ENCODE measurements at places on chromosomes 1 and 21.
A peak's percentile ranks its signal among the peaks of the same experiment; 100 is the strongest.

GRCh38 chr1:16053781-16054502, 10.4 kb downstream of the CLCNKB start:
- no peak for DNase-seq

DNA sequence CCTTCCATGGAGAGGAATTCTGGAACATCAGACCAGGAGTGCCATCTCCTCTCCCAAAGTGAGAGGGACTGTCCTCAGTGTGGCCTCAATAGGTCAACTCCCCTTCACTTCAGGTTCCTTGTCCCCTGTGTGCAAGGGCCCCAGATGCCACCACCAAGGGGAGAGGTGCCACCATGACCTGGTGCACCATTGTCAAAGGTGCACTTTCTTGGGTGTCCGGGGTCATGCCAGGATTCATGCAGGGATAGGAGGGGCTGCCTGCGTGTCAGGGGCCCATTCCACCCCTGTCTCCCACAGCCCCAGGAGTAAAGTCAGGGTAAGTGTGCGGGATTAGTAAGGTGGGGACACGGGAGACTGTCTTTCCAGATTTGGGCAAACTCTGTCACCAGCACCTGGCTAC, 21.4 kb upstream of the EPHA2 start:
- DNase-seq: no peak

DNA sequence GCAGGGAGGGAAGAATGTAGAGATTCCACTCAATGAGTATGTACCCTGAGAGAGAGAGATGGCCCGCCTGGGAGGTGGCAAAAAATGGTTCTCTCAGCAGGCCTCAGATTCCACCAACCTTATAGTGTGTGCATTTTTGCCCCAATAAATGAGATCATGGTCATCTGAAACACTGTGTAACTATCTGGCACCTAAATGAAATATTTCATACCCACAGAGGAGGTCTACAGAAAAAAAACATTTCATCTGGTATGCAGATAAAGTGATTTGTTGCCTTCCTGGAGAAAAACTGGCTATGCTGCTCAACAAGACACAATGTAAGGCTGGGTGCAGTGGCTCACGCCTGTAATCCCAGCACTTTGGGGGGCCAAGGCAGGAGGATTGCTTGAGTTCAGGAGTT, 4.9 kb downstream of the TMCO2 start:
- no peak for DNase-seq

DNA sequence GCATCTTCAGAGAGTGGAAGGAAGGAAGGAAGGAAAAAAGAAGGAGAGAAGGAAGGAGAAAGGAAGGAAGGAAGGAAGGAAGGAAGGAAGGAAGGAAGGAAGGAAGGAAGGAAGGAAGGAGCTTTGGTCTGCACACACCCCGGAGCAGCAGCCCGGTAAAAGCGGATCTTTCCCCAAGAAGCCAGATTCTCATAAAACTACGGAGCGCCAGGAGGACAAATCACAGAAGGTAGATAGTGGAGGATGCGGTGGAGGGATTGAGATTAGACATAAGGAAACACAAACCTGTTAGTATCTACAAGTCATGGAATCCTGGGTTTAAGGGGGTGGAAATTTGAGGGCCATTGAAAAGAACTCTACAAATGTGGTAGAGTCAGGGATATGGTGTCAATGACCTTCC, 36.7 kb downstream of the PAX7 start:
- no peak for DNase-seq

DNA sequence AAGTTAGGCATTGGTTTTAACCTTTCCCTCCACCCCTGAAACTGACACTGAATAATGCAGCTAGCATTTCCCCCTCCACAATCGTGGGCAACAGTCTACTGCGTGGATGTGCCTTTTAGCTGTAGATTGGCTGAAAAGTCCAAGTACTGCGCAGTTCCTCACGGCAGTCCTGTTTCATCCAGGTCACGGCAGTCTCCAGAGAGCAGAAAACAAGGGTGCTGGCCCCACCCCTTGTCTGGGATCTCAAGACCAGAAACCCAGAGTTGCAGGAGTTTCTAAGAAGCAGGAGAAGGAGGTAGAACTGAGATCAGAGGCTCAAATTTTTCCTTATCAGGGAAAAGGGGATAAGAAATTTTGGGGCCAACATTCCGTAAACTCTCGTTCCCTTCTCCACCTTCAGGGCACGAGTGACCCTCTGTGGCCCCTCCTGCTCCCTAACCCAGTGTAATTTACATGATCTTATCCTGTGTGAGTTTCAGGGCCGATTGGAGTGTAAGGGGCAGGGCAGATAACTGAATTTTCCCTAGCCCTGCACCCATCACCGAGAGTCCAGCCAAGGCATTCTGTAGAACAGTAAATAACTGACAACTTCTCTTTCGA, 25.9 kb upstream of the PLA2G2C start:
- DNase-seq: no peak

- DNase-seq: no peak
These were observed 152.9 kb downstream of the ZBTB18 start for GRCh38 chr1:244204004-244204403.

GRCh38 chr1:204652497-204652896, 33.0 kb downstream of the LRRN2 start:
- DNase-seq: no peak

- DNase-seq: no peak
These were observed 16.5 kb upstream of the FOXO6 start for GRCh38 chr1:41344708-41345159.

- no peak for DNase-seq
These were observed 76.6 kb downstream of the HSPA13 start for GRCh38 chr21:14306126-14306907.

GRCh38 chr1:118979754-118980575, 8.2 kb downstream of the TBX15 start:
- DNase-seq: no peak

GRCh38 chr1:46206399-46206798, 3.3 kb downstream of the LURAP1 start:
- DNase-seq: no peak

- DNase-seq: no peak
These were observed 68.0 kb downstream of the LMX1A start for GRCh38 chr1:165288350-165289120.

GRCh38 chr1:197944485-197944884, 27.3 kb downstream of the LHX9 start:
- no peak for DNase-seq

- no peak for DNase-seq
These were observed 177.7 kb downstream of the DPYD start for GRCh38 chr1:97743129-97743528.

- no peak for DNase-seq
These were observed 50.6 kb downstream of the UCK2 start for GRCh38 chr1:165877940-165878556.

DNA sequence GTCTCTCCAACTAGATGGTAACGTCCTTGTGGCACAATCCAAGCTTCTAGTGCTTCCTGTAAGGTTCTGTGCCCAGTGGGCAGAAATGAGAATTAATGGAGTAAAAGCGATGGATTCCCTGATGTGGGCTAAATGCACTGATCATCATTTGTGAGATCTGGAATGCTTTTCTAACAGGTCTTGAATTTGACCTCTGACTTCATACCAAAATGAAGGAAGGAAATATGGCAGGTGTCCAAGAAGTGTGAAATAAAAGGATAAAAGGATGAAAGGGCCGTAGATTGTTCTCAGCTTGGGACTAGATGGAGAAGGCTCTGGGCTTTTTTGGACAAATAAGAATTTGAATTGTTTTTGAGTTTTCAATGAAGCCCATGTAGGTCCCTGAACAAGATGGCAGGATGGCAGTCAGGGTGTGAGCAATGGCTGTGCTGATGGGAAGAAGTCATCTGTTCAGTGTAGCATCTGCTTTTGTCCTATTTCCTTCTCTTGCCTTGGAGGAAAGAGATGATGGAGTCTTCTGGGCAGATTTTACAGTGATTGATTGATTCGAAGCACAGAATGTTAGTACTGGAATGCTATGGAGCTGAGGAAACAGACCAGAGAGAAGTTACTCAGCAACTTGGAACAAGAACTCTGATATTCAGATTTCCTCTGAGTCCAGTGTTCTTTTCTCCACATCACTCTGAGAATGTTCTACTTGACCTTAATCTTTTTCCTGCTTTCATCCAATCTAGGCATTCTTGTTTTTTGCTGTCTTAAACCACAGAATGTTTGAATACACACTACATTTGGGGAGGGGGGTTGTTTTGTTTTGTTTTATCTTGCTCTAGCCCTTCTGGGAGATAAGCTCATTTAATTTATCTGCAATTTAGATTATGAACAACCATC, 286.0 kb downstream of the HLX start:
- no peak for DNase-seq

GRCh38 chr1:110525249-110525595, 6.2 kb upstream of the KCNA10 start:
- DNase-seq: no peak

GRCh38 chr1:160855181-160855981, 7.3 kb downstream of the CD244 start:
- no peak for DNase-seq

DNA sequence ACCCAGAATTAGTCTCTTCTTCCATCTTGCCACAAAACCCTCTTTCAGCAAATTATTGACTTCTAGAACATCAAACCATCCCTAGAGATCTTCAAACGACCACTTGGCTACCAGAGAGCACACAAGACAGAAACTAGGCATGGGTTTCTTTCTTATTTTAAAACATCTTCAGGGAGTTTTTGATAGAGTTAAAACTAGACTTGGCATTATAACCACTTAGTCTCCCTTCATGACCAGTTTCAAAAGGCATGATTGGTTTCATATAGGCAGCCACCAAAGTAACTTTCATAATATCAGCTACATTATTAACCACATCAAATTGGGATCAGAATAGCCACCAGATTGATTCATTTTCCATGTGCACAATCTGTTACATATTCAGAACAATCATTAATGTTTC, 368.4 kb upstream of the GREM2 start:
- no peak for DNase-seq

DNA sequence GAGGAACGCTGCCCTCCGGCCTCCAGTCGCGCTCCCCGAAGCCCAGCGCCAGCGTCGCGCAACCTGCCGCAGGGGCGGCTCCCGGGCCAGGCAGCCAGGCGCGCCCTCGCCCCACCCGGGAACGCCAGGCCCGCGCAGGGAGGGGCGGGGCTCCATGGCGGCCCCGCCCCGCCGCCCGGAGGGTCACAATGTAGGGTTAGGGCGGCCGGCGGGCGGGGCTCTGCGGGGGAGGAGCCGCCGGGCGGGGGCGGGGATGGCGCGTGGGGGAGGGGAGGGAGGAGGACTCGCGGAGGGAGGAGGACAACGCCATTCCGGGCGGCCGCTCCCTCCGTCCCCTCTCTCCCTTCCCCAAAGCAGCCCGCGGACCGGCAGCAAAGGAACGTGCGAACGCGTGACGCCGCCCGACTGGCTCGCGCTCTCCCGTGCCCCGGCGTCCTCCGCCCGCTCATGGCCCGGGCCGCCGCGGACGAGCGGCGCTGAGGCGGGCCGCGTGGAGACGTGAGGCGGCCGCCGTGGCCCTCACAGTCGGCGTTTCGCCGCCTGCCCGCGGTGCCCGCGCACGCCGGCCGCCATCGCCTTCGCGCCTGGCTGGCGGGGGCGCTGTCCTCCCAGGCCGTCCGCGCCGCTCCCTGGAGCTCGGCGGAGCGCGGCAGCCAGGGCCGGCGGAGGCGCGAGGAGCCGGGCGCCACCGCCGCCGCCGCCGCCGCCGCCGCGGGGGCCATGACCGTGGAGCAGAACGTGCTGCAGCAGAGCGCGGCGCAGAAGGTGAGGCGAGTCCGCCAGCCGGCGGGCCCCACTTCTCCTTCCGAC, at the start of gene USP25:
Gene USP25 (plus strand): TSS at position 309 of the 810 bp plus-strand sequence. CDS start 412 bp downstream, at position 721.
- DNase-seq: peak; percentile 87
